Tibial nerve (tissue), 4 donors: ENCODE measurements at places on chromosomes 1 and 21. TPM values are rescaled to one million over a fixed set of nuclear protein-coding genes. Genes with fewer than 3 reads are reported as not detected.

GRCh38 chr1:189628857-189629256 lies 848.8 kb downstream of the BRINP3 start:
- H3K27ac ChIP-seq = no peak overlapping the region
- no peak for DNase-seq
- no peaks in the 10 kb centered on the region for H3K36me3 ChIP-seq

- no peak overlapping the region for H3K27ac ChIP-seq
- no peaks in the 10 kb centered on the region for H3K36me3 ChIP-seq
- H3K4me1 ChIP-seq = peaks cover 4% of the 10 kb centered on the region
- DNase-seq = no peak
- H3K4me3 ChIP-seq = no peak overlapping the region
These were observed 103.0 kb downstream of the DISC1 start for GRCh38 chr1:231729544-231729943.

Gene SIK1
- total RNA-seq = 21.3 TPM

Gene OR2T11
- total RNA-seq = not detected

Gene AMY2A
- 1.8 TPM for total RNA-seq

DNA sequence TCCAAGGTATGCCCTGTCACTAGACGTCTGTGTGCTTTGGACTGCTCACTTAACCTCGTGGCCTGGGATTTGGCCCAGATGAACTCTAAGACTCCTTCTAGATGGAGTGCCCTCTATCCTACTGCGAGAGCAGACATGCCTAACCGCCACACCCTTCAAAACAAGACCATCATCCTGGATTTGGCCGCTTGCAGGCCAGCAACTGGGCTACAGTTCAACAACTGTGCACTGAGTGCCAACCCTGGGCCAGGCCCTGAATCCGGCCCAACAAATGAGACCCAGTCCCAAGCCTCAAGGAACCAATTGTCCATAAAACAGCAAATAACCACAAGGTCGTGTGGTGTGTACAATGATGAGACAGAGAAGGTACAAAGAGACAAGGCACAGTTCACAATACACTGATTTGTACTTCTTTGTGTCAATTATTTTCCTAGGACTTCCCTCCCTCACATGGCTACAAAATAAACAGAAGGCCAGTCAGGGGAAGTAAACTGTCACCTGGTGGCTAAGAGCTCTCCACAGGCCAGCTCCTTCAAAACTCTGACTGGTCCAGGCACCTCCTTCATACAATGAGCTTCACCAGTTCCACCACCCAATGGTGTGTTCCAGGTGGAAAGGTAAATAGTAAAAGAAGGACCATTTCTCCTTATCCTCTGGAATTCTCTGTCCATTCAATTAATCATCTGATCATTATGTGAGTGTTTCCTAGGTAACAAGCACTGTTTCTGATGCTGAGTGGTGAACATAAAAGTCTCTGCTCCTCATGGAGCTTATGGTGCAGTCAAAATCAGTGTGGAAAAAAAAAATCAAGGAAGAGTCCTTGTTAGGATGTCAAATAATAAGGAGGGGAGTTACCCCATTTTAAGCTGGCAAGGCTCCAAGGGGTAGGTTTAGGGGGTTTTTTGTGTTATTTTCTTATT lies 60.4 kb downstream of the CAPZB start:
- H3K4me3 ChIP-seq = no peak overlapping the region
- no peak overlapping the region for H3K27ac ChIP-seq
- H3K27me3 ChIP-seq = no peaks in the 10 kb centered on the region
- no peak for DNase-seq
- peaks cover 55% of the 10 kb centered on the region for H3K4me1 ChIP-seq

DNA sequence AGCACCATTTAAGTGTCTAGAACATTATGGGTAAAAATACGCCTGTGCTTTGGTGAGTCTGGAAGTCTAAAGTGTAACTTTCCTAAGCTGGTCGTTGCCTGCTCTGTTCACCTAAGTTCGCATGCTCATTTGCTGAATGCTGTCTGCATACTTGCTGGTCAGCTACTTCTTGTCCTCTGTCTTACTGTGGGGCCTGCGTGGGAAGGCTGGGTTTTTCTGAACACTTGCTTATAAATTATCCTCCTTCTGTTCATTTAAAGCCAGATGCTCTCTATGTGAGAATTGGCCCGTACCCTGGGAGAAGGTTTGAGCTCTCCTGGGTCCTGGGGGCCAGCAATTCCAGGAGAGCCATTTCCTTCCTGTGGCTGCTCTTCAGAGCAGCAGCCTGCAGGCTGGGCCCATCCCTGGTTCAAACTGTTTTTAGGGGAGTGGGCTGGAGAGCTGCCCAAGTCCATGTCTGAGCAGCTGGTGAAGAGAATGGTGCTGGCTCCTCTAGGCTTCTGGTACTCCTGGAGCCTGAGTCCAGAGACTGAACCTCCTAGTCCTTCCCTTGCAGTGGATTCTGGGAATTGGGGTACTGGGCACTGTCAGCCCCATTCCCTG lies 75.7 kb downstream of the GALNT2 start:
- H3K27me3 ChIP-seq = no peaks in the 10 kb centered on the region
- H3K4me1 ChIP-seq = no peaks in the 10 kb centered on the region
- H3K36me3 ChIP-seq = no peaks in the 10 kb centered on the region
- H3K27ac ChIP-seq = no peak overlapping the region
- H3K4me3 ChIP-seq = no peak overlapping the region
- no peak for DNase-seq

- no peak overlapping the region for H3K27ac ChIP-seq
- H3K36me3 ChIP-seq = no peaks in the 10 kb centered on the region
- peaks cover 4% of the 10 kb centered on the region for H3K4me1 ChIP-seq
- no peaks in the 10 kb centered on the region for H3K27me3 ChIP-seq
These were observed 24.2 kb upstream of the CXADR start for GRCh38 chr21:17488620-17489019.

DNA sequence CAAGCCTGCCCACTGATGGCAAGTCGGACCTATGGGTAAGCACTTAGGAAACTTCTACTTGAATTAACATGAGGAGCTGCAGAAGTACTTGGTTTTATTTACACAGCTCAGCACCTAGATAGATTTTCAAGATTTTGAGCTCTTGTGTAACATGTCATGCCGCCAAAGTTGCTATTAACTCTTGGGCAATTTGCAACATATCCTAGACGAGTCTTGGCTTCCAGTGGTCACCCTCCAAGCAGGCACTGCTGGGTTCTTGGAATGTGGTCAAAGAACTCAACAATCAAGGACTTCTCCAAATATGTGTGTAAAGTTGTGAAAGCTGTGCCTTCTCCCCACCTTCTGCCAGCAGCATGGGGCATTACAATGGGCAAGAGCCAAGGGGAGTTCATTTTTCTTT lies 17.8 kb upstream of the GUCA2B start:
- H3K4me3 ChIP-seq = no peak overlapping the region
- no peak overlapping the region for H3K27ac ChIP-seq
- no peaks in the 10 kb centered on the region for H3K4me1 ChIP-seq
- peaks cover 10% of the 10 kb centered on the region for H3K27me3 ChIP-seq
- DNase-seq = no peak
- no peaks in the 10 kb centered on the region for H3K36me3 ChIP-seq

Gene KCNJ10
- 6.5 TPM for total RNA-seq

GRCh38 chr1:116531917-116532316 lies 38.9 kb downstream of the CD58 start:
- H3K27ac ChIP-seq = no peak overlapping the region
- no peaks in the 10 kb centered on the region for H3K27me3 ChIP-seq
- H3K36me3 ChIP-seq = no peaks in the 10 kb centered on the region

- no peak overlapping the region for H3K27ac ChIP-seq
- no peaks in the 10 kb centered on the region for H3K4me1 ChIP-seq
- no peak overlapping the region for H3K4me3 ChIP-seq
- DNase-seq = no peak
- H3K36me3 ChIP-seq = no peaks in the 10 kb centered on the region
These were observed 32.5 kb upstream of the SMYD2 start for GRCh38 chr1:214248311-214249085.

GRCh38 chr1:208065862-208066261 lies 154.9 kb upstream of the CD34 start:
- H3K4me1 ChIP-seq = peaks cover 17% of the 10 kb centered on the region
- no peak overlapping the region for H3K4me3 ChIP-seq
- no peaks in the 10 kb centered on the region for H3K36me3 ChIP-seq
- no peak overlapping the region for H3K27ac ChIP-seq
- H3K27me3 ChIP-seq = no peaks in the 10 kb centered on the region
- DNase-seq = peak; percentile 70

GRCh38 chr21:42843056-42843455 lies 36.3 kb downstream of the WDR4 start:
- no peak overlapping the region for H3K4me3 ChIP-seq
- H3K27ac ChIP-seq = no peak overlapping the region
- no peaks in the 10 kb centered on the region for H3K4me1 ChIP-seq
- H3K27me3 ChIP-seq = no peaks in the 10 kb centered on the region
- H3K36me3 ChIP-seq = no peaks in the 10 kb centered on the region

Gene TSTD1
- 29.1 TPM for total RNA-seq

- H3K4me3 ChIP-seq = no peak overlapping the region
- no peaks in the 10 kb centered on the region for H3K36me3 ChIP-seq
- H3K4me1 ChIP-seq = no peaks in the 10 kb centered on the region
- no peaks in the 10 kb centered on the region for H3K27me3 ChIP-seq
- H3K27ac ChIP-seq = no peak overlapping the region
- no peak for DNase-seq
These were observed 1120.2 kb upstream of the TMPRSS15 start for GRCh38 chr21:19523746-19524145.

Gene RNF11
- total RNA-seq = 82.5 TPM

Gene FCGR2B
- 50.9 TPM for total RNA-seq

Gene TPTE
- total RNA-seq = not detected

Gene SYNJ1
- total RNA-seq = 15.0 TPM
